ENCODE measurements at places on chromosomes 12 and 14.

- no peak for DNase-seq
Observed at GRCh38 chr14:101111620-101112290, 208.2 kb upstream of the RTL1 start.

- DNase-seq = no peak
Observed at GRCh38 chr12:107484941-107485340, 200.7 kb upstream of the PWP1 start.

DNA sequence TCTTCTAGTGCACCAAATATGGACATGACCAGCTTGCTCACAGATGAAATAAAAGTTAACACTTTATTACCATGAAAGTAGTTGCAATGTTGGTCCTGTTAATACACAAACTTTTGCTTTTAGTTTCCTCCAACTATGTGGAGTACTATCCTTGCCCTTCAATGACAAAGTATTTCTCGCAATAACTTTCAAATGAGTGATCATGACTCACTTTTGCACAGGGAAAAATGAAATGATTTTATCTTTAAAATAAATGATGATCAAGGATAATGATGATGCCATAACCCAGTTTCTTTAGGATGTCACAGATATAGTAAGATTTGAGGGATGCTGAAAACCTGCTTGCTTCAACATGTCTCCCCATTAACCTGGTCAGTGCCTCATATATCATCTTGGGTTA lies 254.0 kb upstream of the KITLG start:
- no peak for DNase-seq

GRCh38 chr12:91419809-91420208 lies 237.2 kb upstream of the DCN start:
- DNase-seq = no peak

DNA sequence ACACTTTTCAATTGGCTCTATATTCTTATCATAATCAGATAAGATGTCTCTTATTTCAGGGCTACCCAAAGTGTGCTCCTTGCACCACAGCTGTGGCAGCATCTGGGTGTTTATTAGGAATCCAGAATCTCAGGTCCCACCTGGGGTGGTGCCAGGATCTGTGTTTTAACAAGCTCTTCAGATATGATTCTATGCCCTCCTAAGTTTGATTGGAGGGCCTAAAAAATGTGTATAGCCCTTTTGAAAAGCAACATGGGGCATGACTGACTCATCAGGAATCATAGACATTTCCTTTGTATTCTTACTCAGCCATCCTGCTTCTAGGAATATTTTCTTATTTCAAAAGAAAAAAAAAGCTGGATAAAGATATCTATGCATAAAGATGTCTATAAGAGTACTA lies 103.1 kb downstream of the HELB start:
- no peak for DNase-seq

GRCh38 chr14:81432219-81432661 lies 32.1 kb upstream of the STON2 start:
- no peak for DNase-seq

DNA sequence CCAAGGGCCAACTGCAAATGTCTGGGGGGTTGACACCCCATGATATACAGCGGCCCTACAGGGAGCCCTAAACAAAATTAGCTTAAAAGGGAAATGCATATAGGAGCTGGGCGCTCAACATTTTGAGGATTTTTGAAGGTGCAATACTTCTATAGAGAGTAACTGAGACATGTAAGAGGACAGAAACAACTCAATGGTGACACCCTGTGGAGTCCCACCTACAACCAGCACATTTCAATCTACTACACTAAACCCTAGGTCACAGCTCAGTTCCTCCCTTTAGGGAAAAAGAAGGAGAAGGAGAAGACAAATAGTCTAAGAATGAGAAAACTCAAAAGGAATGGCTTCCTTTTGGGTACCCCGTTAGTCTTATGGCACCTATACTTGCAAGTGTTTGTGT lies 1010.5 kb upstream of the NOVA1 start:
- DNase-seq = no peak

Measured in SW480 (cell line).